A549 treated with DMSO at 1 μM for 4 hours (cell line): ENCODE measurements at places on chromosomes 11 and 22. TPM values are rescaled to one million over a fixed set of nuclear protein-coding genes. Genes with fewer than 3 reads are reported as not detected.

CREB3L1 gene
- total RNA-seq = 4.5 to 7.4 TPM (median 5.0 TPM) in 5 replicates

USH1C gene
- total RNA-seq = 0.59 to 1.0 TPM (median 0.94 TPM) in 5 replicates

NCAPD3 gene
- total RNA-seq = 22.5 to 31.0 TPM (median 29.4 TPM) in 5 replicates

KCNJ11 gene
- 0.15 to 0.62 TPM (median 0.37 TPM) in 5 replicates for total RNA-seq
